Dermis blood vessel endothelial cell (primary cell): ENCODE measurements at places on chromosomes 7 and 10. TPM values are rescaled to one million over a fixed set of nuclear protein-coding genes. Genes with fewer than 3 reads are reported as not detected.

DNA sequence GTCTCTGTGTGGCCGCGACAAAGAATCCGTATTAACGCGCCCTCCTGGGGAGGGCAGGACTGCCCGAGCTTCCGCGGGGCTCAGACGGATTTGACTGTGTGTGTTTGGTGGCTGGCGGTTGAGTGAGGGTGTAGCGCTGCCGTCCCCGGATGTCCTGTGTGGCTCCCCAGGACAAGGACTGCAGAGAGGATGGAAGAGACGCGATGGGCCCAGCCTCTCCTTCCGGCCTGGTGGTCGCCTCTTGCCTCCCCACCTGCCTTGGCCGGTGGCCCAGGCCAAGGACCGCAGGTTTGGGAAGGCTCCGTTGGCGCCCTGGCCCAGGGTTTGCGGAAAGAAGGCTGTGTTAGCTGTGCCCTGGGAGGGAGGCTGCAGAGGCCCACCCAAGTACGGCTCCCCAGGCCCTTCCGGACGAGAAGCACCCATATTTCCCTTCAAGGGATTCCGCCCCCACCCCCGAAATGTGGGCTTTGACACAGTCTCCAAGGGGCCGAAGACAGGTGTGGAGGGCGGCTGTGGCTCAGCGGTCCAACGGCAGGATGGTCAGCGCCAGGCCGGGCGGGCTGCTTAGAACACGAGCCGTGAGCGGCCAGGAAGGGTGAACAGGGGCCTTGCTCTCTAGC lies 2.3 kb downstream of the UNCX start:
- DNase-seq = no peak

DNA sequence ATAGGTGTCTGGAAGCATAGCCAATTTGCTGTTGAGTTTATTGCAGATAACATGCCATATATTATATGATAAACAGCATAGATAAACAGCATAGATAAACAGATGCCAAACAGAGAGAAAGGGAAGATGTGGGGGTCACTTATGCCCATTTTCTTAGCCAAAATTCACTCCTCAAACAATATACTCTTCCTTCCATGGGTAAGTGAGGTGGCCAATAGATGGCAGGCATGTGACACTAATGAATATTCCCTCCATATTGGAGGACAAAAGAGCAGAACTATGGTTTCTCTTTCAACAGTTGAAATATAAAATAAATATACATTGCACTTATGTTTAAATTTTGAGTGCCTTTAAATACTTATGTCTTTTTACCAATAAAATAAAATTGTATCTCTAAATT lies 1212.8 kb downstream of the REEP3 start:
- DNase-seq = peak; percentile 56

DNA sequence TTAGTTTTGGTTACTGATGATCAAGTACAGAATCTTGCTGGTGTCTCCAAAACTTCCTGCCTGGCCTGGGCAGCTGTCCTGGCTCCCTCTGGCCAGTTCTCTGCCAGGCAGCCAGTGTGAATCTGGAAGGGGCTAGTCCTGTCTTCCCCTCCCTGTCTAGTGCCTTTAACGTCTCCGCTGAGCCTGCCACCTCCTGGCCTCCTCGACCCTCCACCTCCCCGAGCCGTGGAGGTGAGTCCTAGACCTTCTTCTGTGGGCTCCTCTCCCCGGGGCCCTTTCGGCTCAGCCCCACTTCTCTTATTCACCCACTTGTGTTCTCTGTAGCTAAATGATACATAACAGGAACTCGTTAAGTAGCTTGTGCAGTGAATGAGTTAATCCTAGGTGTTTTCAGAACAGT lies 218.2 kb downstream of the MGMT start:
- DNase-seq = no peak

AGAP5 gene
- total RNA-seq = 1.9 and 2.1 TPM in 2 replicates

ZNF467 gene
- total RNA-seq = 4.8 and 12.7 TPM in 2 replicates

COL17A1 gene
- total RNA-seq = 0.34 and 0.84 TPM in 2 replicates

DRGX gene
- not detected in 2 replicates for total RNA-seq

SPDYE3 gene
- total RNA-seq = not detected in 2 replicates

GPR85 gene
- total RNA-seq = 0.42 and 0.85 TPM in 2 replicates

TBX20 gene
- total RNA-seq = not detected in 2 replicates
